ENCODE measurements at places on chromosomes 4 and X.

DNA sequence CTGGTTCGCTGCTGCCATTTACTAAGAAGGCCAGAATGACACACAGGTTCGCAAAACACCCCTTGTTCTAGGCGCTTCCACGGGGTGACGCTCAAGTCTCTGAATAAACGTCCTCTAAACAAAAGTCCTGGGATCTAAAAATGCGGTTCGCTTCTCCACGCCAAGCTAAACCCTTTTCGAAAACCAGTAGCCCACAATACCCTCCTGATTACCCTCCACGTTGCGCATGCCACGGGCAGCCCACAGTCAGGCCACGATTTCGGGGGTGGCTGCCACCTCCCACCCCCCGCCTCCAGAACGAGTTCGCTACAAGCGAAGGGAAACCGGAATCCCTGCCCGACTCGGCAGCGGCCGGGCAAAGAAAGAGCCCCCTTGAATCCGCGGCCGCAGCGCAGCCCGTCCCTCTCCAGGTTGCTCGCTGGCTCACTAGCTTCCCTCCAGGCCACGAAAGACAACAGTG lies 423 bp downstream of the RPL39 start:
- peak; percentile 4 for DNase-seq

DNA sequence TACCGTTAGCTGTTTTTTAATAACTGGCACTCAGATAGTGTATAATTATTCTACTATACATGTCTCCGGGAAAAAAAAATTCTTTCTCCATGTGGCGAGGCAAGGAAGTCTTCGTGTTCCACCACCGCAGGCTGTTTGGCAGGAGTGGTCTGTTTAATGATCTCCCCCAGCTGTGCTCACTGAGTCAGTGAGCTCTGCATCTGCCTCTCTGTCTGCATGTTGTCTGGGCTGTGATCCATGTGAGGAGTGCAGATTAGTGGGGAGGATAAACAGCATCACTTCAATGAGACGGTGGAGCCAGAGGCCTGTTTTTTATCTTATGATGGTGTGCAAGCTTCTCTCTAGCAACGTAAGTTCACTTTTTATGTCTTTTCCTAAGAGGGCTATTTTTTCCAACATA lies 69.8 kb downstream of the RPS3A start:
- DNase-seq, result no peak

- DNase-seq, result no peak
These were observed 141.3 kb downstream of the ANXA5 start for GRCh38 chr4:121555315-121556107.

- DNase-seq, result no peak
These were observed 37.8 kb upstream of the PCDH19 start for GRCh38 chrX:100447655-100448397.

GRCh38 chrX:48663241-48663640 lies 20.4 kb upstream of the WAS start:
- DNase-seq, result no peak

DNA sequence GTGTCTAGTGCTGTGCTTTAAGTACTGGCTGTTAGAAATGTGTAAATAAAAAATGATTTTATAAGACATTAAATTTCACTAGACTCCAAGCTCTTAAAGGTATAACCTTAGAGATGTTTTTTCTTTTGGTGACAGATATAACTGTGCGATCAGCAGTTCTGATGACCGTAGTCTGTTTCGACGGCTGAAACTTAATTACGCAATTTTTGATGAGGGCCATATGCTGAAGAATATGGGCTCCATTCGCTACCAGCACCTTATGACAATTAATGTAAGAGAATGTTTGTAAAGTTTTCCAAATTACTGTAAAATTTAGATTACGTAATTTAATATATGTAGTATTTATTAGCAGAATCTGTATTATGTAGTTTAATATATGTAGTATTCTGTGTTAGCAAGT lies 66.4 kb downstream of the HPGDS start:
- no peak for DNase-seq

- no peak for DNase-seq
These were observed 1.1 kb downstream of the LAGE3 start for GRCh38 chrX:154477891-154478477.

GRCh38 chrX:30735839-30736238 lies 82.6 kb downstream of the GK start:
- DNase-seq, result peak; percentile 49

DNA sequence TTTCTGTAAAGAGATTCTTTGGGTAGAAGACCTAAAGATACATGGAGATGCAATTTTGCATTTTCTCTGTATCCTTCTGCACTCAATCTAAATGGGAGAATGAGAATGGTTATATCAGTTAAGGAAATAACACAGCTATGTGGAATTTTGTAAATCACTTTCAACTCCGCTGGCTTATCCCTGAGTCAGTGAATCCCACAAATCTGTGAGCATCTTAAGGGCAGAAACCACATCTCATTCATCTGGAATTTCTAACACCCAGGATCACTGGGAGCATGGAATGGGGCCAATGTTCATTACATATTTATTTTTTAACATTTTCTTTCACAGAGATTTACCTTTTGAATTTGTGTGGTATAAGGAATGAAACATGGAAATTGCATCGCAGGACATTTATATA lies 167.8 kb downstream of the CFAP47 start:
- no peak for DNase-seq

DNA sequence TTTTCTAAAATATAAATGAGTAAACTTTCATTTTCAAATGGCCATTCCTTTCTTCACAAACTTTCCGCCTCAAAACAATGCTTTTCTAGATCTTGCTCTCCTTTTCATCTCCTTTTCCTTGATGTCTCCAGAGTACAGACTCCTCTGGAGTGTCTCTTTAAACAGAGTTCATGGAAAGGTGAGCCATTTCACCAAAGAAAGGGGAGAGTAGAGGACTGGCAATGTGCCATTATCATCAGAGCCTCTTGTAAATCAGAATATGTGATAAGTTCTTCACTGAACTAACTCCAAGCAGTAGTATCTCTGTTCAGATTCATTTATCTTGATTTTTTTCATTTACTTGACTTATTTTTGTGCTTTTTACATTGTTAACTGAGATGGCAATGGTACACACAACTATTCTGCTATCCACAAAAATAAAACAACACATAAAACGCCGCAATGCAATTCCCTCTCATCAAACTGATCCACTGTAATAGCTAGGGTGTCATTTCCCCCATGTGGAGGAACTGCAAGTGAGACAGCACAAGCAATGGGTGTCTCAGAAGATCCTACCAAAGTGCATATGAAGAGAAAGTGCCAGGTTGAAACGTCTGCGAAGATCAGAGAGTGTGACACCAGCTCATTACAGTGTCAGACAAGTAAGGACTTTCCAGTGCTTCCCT lies 125.4 kb downstream of the RASL11B start:
- no peak for DNase-seq

Data from stimulated activated CD8-positive, alpha-beta memory T cell treated with anti-CD3 and anti-CD28 coated beads, Interleukin-15, amount 100 ng/mL, for 1 hour (primary cell).